Activated naive CD4-positive, alpha-beta T cell treated with Interleukin-2 at 50 U/mL for 16 hours (primary cell): ENCODE measurements at places on chromosomes 3 and 15.

- DNase-seq: no peak
Observed at GRCh38 chr3:197748597-197749314, 927 bp upstream of the FYTTD1 start.

- no peak for DNase-seq
Observed at GRCh38 chr3:70360979-70361760, 48.7 kb upstream of the MDFIC2 start.

DNA sequence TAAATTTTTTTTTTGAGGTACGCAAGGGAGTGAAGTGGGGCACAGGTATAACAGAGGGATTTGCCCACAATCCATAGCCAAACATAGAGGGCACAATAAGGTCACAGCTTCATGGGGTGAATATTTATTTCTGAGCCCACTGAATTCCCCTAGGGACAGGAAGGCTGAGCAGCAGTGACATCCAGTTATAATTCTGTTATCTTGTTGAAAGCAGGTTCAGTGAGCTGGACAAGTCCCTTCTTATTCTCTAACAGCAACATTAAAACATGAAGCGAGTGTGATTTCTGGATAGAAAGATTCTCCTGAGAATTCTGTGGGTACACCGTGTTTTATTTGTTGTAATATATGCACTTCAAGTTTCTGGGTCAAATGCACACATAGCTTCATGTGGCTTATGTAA, 538.2 kb downstream of the NAALADL2 start:
- DNase-seq: no peak

- DNase-seq: no peak
Observed at GRCh38 chr3:70256566-70256965, 55.9 kb downstream of the MDFIC2 start.

DNA sequence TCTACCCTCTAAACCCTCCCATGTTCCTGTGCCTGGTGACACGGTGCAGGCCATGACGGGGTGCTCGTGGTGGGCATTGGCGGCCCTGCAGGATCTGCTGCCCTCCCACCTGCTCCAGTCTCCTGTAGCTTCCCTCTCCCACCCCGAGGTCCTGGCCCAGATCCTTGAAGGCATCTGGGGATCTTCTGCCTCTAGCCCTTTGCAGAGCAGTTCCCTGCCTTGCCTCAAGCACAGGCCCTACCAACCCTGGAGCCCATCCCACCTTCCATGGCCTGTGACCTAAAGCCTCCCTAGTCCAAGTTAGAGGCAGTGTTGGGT, 27.5 kb upstream of the SEC13 start:
- no peak for DNase-seq

DNA sequence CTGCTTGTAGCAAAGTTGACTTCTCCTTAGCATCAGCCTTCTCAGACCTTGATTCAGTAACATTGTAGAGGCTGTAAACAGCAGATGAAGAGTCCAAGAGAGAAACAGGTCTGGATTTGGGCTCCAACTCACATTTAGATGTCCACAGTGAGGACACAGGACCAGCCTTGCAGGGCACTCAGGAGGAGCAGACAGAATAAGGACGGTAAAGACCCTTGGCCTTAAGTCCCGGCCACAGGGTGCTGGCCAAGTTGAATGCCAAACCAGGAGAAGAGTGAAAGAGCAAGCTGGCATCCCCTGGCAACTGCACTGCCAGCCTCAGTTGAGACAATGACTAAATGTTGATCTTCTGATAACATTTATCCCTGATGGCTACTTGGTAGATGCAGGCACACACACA, 136.3 kb downstream of the LRRK1 start:
- DNase-seq: no peak

DNA sequence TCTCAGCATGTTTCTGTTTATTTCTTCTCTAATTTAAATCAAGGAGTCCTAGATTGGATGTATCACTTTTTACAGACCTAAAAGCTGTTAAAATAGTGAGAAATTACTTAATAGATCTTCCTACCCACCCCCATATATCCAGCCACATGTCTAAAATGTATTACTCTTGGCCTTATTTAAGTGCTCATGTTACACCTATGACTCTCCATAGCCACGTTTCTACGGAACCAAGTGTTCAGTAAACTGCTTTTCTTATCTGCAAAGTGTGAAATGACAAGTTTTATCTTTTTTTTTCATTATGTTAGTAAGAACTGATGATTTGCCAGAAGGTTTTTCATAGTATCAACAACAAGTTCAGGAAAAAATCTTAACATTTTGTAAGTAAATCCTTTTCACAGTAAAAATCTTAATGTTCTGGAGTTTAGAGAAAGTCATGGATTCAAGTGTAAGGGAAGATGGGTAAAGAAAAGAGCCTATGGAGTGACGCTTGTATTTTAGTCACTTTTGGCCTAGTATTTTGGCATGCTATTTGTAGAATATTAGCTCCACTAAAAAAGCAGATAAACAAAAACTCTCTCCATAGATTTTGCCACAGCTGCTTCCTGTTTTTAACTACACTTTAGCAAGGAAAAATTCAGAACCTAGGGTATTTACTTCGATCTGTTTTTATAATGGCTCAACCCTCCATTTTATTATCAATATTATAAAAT, 41.2 kb upstream of the IGSF10 start:
- no peak for DNase-seq
